RPMI7951 (cell line): ENCODE measurements at places on chromosomes 7 and 10. TPM values are rescaled to one million over a fixed set of nuclear protein-coding genes. Genes with fewer than 3 reads are reported as not detected.

BMPER gene
- 3.0 and 7.2 TPM in 2 replicates for total RNA-seq

ANKRD2 gene
- not detected in 2 replicates for total RNA-seq

MACC1 gene
- 0.24 and 0.39 TPM in 2 replicates for total RNA-seq

NPFFR1 gene
- total RNA-seq: not detected in 2 replicates

FRAT1 gene
- total RNA-seq: 0.60 and 1.7 TPM in 2 replicates

HKDC1 gene
- total RNA-seq: 3.9 and 7.6 TPM in 2 replicates

TUBAL3 gene
- 1.2 and 1.4 TPM in 2 replicates for total RNA-seq

- DNase-seq: no peak
Measured at GRCh38 chr7:91142743-91143142, 121.5 kb upstream of the FZD1 start.

DNA sequence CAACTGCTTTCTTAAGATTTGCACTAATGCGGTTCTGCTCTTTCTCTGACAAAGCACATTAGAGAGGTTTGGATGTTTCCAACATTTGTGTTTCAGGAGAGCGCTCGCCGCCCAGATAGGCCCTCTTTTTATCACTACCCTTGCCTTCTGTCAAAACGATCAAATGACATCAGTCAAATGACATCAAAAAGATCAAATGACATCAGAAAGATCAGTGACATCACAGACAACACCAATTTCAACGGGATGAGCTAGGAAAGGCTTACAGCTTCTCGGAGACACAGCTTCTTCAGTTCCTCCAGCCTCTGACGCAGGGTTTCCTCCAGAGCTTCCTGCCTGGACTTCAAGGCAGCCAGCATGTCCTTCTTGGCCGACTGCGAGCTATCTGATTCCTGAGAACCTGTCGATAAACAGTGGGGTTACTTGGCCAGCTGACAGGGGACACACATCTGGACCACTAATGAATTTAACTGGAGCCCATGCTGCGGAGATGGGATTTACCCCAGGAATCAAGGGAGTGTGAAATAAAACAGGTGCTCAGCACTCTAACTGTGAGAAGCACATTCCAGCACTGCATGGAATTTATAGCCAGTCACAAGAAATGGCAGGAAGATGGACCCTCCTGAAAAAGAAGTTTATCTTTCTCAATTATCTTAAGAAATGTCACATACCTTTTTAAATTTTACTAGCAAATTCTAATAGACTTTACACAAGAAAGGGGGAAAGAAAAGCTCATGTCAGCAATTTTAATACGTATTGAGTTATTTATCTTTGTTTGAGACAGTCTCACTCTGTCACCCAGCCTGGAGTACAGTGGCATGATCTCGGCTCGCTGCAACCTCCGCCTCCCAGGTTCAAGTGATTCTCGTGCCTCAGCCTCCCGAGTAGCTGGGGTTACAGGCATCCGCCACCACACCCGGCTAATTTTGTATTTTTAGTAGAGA is 88.2 kb downstream of the PRPF18 start:
- DNase-seq: no peak

DNA sequence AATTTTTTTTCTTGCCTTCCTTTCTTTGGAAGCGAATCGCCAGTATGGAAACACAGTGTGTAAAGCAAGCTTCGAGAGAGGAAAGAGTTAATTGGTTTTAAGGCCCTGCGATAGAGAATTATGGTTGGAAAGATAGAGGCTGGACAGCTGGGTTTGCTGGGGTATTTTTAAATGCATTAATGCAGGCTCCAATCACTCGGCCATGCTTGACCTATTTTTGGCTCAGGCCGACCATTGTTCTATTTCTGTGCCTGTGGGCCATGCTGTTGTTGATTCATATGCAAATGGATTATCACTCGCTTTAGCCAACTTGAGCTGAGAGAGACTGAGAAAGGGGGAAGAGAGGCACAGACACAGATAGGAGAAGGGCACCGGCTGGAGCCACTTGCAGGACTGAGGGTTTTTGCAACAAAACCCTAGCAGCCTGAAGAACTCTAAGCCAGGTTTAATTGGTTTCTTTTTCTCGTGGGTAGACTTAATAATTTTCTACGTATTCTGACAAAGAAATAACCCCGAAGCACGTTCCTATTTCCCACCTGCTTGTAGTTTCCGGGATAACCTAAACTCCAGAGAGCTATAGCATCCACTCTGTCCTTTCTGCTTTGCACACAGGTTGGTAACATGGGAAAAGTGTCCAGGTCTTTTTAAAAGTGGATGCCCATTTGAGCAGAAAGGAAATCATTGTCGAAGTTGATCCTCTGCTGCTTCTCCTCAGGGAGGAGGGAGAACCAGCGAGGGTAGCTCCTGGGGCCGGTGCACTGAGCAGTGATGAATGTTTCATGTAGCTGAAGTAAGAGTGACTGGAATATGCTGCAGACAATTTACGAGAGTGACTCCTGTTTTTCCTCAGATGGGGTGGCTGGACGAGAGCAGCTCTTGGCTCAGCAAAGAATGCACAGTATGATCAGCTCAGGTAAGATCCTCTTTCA is at the start of gene HDAC9:
TSS of gene HDAC9 (plus strand) at position 338 of the 929 bp plus-strand sequence. CDS start at position 892, 554 bp downstream.
- peak; percentile 85 for DNase-seq

DNA sequence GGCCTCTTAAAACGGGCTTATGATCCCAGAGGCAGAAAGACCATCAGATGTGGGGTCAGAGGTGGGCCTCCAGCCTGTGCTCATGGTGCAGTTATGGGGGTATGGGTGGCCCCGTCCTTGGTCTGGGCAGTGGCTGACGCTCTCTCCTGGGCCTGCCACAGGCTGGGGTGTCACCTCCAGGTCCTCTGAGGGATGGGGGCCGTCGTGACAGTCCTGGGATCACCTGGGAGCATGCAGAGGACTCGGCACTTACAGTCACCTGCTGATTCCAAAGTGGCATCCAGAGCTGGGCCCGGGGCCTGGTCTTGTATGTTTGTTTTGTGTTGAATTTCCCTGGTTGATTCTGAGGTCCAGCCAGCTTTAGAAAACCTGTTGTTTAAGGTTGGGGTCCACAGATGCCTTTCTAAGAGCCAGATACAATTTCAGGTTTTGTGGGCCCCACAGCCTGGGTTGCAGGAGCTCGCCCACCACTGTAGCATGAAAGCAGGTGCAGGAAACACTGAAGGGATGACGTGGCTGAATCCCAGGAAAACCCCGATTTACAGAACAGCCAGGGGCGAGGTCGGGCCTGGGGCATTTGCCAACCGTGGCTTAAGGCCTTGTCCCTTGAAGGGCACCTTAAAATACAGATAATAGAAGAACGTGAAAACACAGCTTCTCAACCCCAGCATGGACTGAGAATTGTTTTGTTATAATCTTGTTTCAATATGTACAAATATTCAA is 170.7 kb upstream of the PPP2R2D start:
- no peak for DNase-seq

DNA sequence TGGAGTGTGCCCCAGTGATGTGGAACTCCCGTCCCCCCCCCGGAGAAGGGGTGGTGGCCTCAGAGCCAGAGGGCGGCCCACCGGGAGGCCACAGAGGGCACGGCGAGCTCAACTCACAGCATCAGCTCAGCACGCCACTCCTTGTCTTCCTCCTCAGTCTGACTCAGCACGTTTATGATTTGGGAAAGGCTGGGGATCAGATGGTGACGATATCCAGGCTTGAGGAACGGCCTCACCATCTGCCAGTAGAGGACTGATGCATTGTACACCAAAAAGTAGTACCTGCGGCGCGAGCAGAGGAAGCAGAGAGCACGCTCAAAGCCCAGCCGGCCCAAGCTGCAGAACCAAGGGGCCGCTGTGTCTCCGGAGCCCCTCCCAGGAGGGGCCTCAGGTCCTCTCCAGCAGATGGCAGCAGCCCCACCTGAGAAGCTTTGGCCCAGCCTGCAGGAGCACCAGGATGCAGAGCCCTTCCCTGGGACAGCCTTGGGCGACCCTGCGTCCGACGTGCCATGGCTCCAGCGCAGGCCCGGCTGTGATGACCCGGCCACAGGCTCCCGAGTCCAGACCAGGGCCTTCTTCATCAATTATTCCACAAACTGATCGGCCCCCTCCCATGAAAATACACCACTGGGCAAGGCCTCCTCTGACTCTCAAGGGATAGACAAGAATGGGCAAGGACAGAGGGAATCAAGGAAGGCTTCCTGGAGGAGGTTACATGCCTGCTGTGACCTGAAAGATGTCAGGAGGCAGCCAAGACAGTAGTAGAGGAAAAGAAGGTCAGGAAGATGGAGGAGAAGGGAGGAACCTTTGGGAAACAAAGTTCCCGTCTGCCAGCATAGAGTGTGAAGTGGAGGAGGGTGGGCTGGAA is 3.7 kb downstream of the CFAP46 start:
- peak; percentile 3 for DNase-seq

GRCh38 chr10:49539320-49539885 is 482 bp upstream of the ERCC6 start:
- DNase-seq: peak; percentile 51
